ENCODE measurements at places on chromosomes 3 and 15.

DNA sequence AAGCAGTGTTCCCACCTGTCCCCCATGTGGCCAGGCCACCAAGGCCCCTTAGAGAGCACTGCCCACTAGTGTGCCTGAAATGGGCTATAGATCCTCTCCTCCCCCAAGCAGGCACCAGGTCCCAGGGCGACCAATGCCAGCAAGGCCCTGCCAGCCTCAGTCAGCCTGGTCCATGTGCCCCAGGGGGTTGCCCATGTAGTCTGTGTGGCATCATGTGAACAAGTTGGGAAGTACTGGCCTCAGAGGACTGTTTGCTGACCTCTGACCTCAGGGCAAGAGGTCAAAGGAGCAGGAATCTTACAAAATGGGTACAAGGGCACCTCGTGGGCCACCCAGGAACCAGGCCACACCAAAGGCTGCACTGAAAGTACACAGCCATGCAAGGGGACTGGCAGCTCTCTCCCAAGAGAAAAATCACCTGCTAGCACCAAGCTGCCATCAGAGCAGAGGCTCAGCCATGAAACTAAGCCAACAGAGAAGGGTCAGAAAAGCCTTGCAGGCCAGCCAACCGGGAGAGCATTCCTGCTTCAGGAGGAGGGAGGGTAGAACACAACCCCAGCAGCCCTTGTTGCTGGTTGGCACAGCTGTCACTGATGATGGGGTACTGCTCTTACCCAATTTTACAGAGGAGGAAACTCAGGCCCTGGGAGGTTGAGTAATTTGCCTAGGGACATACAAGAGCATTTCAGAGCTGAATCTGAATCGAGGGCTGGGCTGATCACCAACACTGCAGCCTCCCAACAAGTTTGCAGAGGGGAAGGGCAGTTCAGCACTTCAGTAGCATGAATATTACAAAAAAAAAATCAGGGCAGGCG is 5.2 kb upstream of the FURIN start:
- no peak for DNase-seq

DNA sequence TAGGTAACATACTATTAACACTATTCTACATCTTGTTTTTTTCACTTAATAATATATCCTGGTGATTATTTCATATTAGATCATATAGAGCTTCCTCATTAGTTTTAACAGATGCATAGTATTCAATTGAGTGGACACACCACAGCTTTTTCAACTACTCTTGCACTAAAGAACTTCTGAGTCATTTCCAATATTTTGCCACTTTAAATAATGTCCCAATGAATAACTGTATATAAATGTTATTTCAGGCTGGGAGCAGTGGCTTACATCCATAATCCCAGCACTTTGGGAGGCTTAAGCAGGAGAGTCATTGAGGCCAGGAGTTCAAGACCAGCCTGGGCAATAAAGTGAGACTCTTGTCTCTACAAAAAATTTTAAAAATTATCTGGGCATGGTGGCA is 26.9 kb downstream of the MAP1A start:
- DNase-seq = no peak

GRCh38 chr3:37945807-37946530 is 44.6 kb upstream of the VILL start:
- no peak for DNase-seq

GRCh38 chr3:23691357-23691895 is 114.3 kb upstream of the UBE2E1 start:
- DNase-seq = no peak

All from RKO (cell line).